ENCODE measurements at places on chromosomes 7 and 10.
A peak's percentile ranks its signal among the peaks of the same experiment; 100 is the strongest.

- no peak for DNase-seq
Measured at GRCh38 chr7:112006071-112006470, 200.1 kb downstream of the DOCK4 start.

- DNase-seq = no peak
Measured at GRCh38 chr10:2772816-2773631, 294.3 kb upstream of the PFKP start.

DNA sequence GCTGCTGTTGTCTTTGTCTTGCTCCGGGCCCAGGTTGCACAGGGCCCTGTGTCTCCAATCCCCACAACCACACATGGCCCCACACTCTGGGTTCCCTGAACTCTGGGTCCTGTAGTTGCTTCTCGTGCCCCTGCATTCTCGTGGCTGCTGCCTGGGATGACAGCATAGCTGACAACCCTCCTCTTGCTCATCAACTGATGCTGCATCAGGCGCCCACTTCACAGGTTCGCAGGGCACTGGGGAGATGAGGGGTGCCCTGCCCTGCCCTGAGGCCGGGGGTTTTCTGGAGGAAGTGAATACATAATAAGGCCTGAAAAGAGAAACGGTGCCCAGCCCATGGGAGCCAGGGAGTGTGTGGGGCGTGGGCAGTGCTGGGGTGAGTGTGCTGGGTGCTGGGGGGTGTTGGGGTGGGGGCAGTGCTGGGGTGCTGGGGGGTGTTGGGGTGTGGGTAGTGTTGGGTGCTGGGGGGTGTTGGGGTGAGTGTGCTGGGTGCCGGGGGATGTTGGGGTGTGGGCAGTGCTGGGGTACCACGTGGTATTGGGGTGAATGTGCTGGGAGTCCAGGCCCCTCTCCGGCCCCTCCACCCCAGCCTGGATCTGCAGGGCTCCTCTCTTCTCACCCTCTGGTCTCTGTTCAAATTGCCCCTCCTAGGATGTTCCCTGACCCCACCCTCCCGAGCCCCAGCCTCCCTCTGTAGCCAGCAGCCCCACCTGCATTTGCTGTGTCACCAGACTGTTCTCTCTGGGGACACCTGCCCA is 2.0 kb upstream of the MTG1 start:
- no peak for DNase-seq

GRCh38 chr10:71086439-71087080 is 125.8 kb upstream of the UNC5B start:
- DNase-seq = no peak

DNA sequence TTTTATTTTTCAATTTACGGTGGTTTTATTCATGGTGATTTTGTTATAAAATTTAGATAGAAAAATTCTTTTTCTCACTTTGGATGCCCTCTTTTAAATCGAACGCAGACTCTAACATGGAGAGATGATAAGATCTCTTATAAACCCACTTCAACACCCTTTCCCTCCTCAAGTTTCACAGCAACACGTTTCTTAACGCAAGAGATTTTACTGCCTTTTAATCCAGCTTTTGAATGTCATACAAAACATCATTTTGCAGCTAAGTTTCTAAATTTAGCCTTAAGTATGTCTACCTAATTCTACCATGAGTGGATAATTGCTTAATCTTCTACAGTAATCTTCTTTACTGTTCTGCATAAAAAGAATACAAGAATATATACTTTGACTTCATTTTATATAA is 70.0 kb downstream of the SEMA3C start:
- DNase-seq = no peak

- peak; percentile 32 for DNase-seq
Measured at GRCh38 chr7:88111140-88111743, 108.6 kb downstream of the SRI start.

GRCh38 chr7:75534727-75535307 is 42.7 kb downstream of the SPDYE5 start:
- peak; percentile 84 for DNase-seq

- DNase-seq = no peak
Measured at GRCh38 chr7:35355911-35356310, 102.0 kb upstream of the TBX20 start.

- no peak for DNase-seq
Measured at GRCh38 chr10:59077855-59078254, 98.6 kb upstream of the PHYHIPL start.

GRCh38 chr10:133399123-133399601 is 5.2 kb downstream of the MTG1 start:
- DNase-seq = no peak

GRCh38 chr7:94243066-94243711 is 151.5 kb upstream of the COL1A2 start:
- DNase-seq = no peak

- DNase-seq = no peak
Measured at GRCh38 chr7:158121441-158122045, 466.1 kb downstream of the PTPRN2 start.

GRCh38 chr10:60820093-60820754 is 41.9 kb downstream of the CDK1 start:
- peak; percentile 91 for DNase-seq

- no peak for DNase-seq
Measured at GRCh38 chr7:139720705-139721231, 57.0 kb downstream of the HIPK2 start.

GRCh38 chr7:6276911-6277408 is 4.5 kb upstream of the CYTH3 start:
- no peak for DNase-seq

GRCh38 chr7:5797716-5798115 is 16.3 kb upstream of the RNF216 start:
- no peak for DNase-seq

GRCh38 chr7:26696978-26697377 is 167.4 kb downstream of the SKAP2 start:
- DNase-seq = no peak

GRCh38 chr10:118259288-118259906 is 82.7 kb downstream of the FAM204A start:
- DNase-seq = no peak

- DNase-seq = no peak
Measured at GRCh38 chr10:118908557-118909256, 120.8 kb upstream of the NANOS1 start.

DNA sequence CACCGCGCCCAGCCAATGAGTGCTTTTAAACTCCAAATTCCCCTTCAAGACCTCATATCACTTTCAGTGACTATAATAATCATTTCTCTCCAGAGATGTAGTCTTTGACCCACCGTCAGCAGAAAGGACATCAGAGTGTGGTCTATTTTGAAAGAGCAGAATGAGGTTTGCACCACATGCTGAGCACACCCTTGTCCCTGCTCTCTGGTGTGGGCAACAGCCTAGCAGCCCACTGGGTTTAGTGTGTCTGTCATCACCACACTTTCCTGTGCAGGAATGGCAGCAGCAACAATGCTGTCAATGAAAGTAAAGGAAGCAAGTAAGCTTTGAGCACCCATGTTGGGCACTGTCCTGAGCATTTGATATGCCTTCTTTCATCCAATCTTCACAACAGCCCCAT is 122.4 kb downstream of the PLXNA4 start:
- no peak for DNase-seq

DNA sequence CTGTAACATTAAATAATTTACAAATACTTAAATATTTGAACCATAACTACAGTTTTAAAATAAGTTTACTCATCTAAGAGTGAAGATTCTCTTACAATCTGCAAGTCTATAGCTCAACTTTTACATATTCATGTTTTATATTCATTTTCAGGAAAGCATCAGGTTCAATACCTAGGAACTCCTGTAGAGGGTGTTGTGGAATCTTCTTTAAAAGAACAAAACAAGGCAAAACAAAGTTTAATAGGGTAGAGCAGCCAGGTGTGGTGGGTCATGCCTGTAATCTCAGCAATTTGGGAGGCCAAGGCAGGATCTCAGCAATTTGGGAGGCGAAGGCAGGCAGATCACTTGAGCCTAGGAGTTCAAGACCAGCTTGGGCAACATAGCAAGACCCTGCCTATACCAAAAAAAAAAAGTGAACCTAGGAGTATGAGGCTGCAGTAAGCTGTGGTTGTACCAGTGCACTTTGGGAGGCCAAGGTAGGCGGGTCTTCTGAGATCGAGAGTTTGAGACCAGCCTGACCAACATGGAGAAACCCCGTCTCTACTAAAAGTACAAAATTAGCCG is 45.1 kb downstream of the ST8SIA6 start:
- DNase-seq = no peak

DNA sequence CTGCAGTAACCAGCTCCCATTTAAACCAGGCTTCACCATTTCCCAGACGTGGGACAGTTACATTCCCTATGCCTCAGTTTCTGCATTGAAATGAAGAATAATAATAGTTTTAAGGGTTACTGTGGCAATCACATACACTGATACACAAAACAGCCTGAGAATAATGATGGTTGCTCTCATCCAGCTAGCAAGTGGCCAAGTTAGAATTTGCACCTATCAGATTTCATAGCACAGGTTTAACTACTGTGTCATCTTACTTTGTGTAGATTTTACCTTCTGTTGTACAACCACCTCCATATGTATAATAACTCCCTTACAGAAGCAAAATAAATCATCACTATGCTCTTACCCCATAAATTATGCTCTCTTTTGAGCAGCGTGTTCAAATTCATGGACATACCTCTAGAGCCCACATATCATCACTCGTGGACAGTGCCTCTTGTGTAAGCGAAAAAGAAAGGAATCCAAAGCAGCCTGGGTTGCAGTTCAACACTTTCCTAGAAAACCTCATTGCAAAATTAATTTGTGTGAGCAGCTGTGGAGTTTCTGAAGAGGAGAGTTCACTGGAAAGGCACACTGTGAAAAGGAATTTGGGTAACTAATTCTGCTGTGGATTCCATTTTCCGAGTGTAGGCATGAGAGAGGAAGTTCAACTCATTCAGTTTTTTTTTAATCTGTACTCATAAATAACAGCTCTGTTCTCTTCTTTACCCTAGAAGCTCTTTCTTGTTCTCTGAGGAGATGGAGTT is 492.5 kb downstream of the ARL4A start:
- peak; percentile 7 for DNase-seq

Measured in astrocyte (in vitro differentiated cells and primary cell).